ENCODE measurements at places on chromosomes 7 and 10.

- DNase-seq = no peak
These were observed 36.0 kb downstream of the MYOF start for GRCh38 chr10:93445978-93446720.

- no peak for DNase-seq
These were observed 73.1 kb downstream of the CRPPA start for GRCh38 chr7:16348251-16348650.

GRCh38 chr7:72069263-72069662 is 342.9 kb downstream of the CALN1 start:
- no peak for DNase-seq

DNA sequence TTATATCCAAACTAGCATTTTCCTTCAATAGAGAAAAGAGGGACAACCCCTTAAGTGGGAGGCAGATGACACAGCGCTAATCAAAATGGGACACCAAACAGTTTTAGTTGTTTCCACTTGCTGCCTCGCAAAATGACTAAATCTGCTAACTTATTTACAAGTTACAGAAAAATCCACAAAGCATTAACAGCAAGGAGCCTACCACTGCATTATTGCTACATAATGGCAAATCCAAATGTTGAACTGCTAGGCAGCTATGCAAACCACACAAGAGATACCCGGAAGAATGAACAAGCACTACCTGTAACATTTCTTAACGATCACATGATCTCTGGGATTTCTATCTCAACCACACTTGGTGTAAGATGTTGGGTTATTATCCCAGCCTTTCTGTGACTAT is 96.7 kb downstream of the SFMBT2 start:
- no peak for DNase-seq

DNA sequence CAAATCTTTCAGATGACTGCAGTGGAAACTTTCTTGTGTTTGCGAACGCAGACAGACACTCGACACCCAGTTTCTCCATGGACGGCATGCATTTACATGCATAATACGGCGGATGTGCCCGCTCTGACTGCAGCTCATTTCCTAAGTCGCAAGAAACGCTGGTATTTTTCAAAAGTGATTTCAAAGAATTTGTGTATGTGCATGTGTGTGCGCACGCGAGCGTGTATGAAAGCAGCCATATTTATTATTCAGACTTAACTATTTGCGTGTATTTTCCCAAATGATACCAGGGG is 436.5 kb upstream of the MGMT start:
- no peak for DNase-seq
